ENCODE measurements at places on chromosomes 1 and 21.

DNA sequence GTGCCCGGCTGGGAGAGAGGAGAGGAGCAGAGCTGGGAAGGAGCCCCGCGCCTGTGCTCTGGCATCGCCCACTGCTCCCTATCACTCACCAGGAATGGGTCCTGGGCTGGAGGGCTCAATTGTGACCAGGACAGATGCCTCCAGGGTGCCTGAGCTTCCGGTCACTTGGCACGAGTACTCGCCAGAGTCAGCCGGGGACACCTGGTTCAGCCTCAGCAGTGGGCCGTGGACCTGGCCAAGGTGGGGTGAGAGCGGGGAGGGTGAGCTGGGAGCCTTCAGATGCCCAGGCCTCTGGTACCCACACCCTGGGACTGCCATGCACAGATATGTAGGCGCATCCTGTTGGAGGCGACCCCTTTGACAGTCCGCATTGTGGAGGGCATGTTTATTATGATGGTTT, 31.1 kb downstream of the LDLRAD2 start:
- ATAC-seq = no peak

DNA sequence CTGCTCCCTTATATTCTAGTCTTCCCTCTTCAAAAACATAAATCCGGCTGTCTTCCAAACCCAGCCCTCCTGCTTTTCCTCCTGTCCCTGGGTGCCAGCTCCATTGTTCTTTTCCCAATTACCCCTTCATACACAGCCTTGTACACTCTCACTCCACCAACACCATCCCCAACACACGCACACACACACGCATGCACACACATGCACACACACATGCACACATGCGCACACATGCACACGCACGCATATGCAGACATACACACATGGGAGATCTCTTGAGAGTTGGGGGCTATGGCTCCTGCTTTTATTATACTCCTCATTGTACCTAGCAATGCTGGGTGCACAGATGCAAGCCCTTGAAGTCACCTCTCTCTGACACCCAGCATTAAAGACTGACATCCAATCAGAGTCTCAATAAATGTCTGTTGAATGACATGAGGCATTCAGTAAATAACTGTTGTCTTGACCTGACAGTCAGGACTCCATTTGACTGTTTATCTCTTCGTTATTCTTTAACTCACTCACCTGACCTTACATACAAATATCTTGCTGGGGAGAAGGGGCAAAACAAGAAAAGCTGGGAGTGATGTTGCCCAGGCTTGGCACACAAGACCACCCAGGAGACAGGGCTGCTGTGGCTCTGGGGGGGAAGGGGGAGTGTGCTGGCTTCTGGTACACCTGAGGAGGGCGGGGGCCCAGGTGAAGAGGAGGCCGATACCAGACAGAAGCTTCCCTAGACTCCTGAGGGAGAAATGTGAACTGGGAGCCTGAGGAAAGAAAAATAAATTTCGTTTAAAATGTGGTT, 16.0 kb downstream of the ABCA4 start:
- ATAC-seq = no peak

GRCh38 chr21:25385911-25386474, 221.3 kb downstream of the MRPL39 start:
- ATAC-seq = no peak

- no peak for ATAC-seq
Measured at GRCh38 chr21:43911015-43911934, 46.3 kb downstream of the AGPAT3 start.

- no peak for ATAC-seq
Measured at GRCh38 chr1:178910023-178910422, 39.1 kb upstream of the ANGPTL1 start.

DNA sequence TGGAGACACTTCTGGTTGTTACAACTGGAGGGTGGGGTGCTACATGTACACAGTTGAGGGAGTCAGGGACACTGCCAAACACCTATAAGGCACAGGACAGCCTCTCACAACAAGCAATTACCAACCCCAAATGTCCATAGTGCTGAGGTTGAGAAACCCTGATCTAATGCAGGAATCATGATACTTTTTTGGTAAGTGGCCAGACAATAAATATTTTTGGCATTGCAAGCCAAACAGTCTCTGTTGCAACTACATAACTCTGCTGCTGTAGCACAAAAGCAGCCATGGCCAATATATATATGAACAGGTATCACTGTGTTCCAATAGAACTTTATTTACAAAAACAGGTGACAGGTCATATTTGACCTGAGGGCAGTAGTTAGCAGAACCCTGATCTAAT, 177.5 kb downstream of the ASTN1 start:
- no peak for ATAC-seq

DNA sequence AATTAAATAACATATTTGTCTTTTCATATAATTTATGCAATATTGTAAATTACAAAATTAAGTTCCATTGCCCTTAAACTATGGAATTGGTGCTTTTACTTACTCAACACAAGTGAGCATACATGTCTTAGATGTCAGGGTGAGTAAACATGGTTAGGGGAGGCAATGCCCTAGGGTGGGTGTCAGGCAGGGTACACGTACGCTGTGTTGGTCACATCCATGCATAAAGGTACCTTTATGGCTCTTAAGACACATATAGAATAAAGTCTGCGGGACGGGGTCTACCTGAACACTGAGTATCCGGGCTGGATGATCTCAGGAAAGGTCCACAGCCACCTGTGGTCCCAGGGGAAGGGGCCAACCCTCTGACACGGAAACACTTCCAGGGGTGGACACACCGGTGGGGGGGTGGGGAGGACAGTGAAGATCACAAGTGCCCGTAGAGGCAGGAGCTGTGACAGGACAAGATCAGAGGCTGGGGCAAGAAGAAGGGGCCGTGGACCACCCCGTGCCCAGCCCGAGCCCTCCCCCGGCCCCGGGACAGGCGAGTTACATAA, 720 bp downstream of the LIN9 start:
- ATAC-seq = no peak

DNA sequence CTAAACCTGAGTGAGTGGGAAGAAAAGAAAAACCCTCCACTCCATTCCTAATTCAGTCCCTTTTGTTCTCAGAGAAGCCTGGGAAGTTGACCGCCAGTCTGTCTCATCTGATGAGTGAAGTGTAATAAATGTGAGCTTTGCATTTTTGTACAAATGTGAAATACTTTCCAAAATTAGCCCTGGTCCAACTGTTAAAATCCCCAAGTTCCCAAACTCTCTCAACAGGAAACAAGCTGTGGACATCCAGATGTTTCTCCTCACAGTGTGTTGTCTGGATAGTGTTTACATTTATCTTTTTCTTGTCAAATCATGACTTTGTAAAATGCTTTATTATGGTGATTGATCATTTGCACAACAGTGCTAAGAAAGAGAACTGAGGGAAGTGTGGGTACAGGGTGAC, 145.1 kb downstream of the TM2D1 start:
- no peak for ATAC-seq

DNA sequence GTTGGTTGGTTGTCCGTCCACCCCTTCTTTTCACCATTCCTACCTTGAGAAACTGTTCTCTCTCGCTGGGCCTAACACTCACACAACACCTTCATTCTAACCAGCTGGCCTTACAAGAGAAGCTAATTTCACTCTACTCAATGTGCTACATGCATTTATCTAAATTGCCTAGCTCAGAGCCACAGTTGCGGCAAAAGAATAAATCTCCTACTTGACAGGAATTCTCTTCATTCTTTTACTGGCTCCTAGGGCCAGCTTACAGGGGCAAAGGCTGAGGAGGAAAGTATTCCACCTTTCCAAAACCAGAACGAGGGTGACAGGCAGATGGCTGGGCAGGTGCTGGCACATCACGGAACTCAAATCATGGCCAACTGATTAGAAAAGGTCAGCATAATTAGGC, 6.5 kb downstream of the F3 start:
- ATAC-seq = no peak
